K562 (cell line): ENCODE measurements at places on chromosomes 11 and 22. TPM values are rescaled to one million over a fixed set of nuclear protein-coding genes. Genes with fewer than 3 reads are reported as not detected.

OR52A1 gene
- not detected in 2 replicates for polyA plus RNA-seq

C11orf52 gene
- 0.77 and 0.84 TPM in 2 replicates for polyA plus RNA-seq

CDC42EP1 gene
- 22.5 and 28.1 TPM in 2 replicates for polyA plus RNA-seq

LRRC56 gene
- polyA plus RNA-seq, result 3.6 and 4.3 TPM in 2 replicates

OR51B5 gene
- 111 and 113 TPM in 2 replicates for polyA plus RNA-seq

KRTAP5-11 gene
- polyA plus RNA-seq, result not detected in 2 replicates

C11orf87 gene
- not detected in 2 replicates for polyA plus RNA-seq

XKR3 gene
- 11.1 and 11.2 TPM in 2 replicates for polyA plus RNA-seq

CCT8L2 gene
- polyA plus RNA-seq, result 0.13 TPM in 1 of 2 replicates, not detected in the other

F2 gene
- not detected in 2 replicates for polyA plus RNA-seq

BARX2 gene
- not detected in 2 replicates for polyA plus RNA-seq

TPH1 gene
- 0.19 and 0.49 TPM in 2 replicates for polyA plus RNA-seq

PLXNB2 gene
- polyA plus RNA-seq, result 20.7 and 24.6 TPM in 2 replicates

TECTA gene
- polyA plus RNA-seq, result 0.03 and 0.07 TPM in 2 replicates

SMIM35 gene
- not detected in 2 replicates for polyA plus RNA-seq

TPBGL gene
- not detected in 2 replicates for polyA plus RNA-seq

BLID gene
- polyA plus RNA-seq, result not detected in 2 replicates

TMEM138 gene
- 62.7 and 86.7 TPM in 2 replicates for polyA plus RNA-seq

USH1C gene
- polyA plus RNA-seq, result 0.04 TPM in 1 of 2 replicates, not detected in the other

BBS1 gene
- polyA plus RNA-seq, result 11.4 and 19.8 TPM in 2 replicates

OR2AG1 gene
- 0.05 TPM in 1 of 2 replicates, not detected in the other for polyA plus RNA-seq
